ENCODE measurements at places on chromosomes 6 and 20.

GRCh38 chr6:2752477-2753109 lies 1.9 kb upstream of the MYLK4 start:
- no peak for DNase-seq

DNA sequence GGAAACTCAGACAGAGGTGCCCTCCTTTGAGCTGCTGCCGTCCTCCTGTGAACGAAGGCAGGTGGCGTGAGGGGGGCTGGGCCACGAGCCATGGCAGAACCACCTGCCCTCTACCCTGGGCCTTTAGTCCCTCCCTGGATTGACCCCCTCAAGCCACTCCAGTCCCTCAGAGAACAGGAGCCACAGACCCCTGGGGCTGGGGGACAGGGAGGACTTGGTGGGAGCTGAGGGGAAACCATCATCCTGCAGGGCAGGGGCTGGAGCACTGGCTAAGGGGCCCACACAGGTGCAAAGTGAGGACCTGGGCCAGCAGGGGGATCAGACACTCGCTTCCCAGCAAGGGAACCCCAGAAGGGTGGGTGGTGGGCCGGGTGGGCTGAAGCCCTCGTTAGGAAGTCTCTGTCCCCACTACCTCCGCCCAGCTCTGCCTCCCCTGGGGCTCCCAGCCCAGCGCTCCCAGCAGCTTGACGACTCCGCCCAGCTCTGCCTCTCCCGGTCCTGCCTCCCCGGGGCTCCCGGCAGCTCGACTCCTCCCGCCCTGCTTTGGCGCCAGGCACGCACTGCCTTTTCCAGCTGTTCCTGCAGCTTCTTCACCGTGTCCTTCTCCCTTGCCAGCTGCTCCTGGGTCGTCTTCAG lies 44.4 kb downstream of the DSTN start:
- DNase-seq, result no peak

GRCh38 chr20:17932396-17932795 lies 36.2 kb downstream of the SNX5 start:
- no peak for DNase-seq

- DNase-seq, result no peak
Observed at GRCh38 chr20:51526106-51526470, 16.4 kb downstream of the NFATC2 start.

GRCh38 chr6:158231551-158232315 lies 63.6 kb downstream of the GTF2H5 start:
- DNase-seq, result peak; percentile 78

- peak; percentile 36 for DNase-seq
Observed at GRCh38 chr6:151413372-151414145, 22.2 kb upstream of the ZBTB2 start.

GRCh38 chr6:25004357-25004756 lies 68.6 kb upstream of the RIPOR2 start:
- no peak for DNase-seq

DNA sequence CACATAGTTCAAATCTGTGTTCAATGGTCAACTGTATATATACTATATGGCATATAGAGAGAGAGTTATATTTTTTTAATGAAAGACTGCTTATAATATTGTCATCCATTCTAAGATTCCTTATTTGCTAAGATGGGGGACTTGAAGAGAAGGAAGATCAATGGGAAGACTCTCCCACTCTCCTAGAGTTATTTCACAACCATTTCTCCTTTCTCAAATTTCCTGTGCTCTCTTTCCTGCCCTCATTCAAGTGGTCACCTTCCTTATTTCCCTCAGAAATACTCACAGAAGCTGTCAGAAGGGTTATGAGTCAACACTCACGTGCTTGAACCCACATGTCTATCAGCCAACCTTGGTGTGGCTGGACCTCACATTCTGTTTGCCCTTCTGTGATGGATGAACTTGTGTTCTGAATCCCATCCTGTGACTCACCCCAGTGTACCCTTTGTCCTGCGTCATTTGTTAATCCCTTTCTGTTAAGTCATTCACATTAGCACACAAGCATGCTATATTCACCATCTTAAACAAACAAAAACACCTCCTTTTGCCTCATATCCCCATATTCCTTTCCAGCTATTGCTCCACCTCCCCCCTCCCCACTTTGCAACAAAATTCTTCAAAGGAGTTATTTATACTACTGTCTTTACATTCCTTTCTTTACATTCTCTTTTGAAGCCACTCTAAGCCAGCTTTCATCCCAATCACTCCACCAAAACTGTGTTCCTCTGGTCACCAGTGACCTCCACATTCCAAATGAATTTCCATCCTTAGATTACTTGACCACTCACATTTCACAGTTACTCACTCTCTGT lies 279.3 kb upstream of the TCF21 start:
- no peak for DNase-seq

DNA sequence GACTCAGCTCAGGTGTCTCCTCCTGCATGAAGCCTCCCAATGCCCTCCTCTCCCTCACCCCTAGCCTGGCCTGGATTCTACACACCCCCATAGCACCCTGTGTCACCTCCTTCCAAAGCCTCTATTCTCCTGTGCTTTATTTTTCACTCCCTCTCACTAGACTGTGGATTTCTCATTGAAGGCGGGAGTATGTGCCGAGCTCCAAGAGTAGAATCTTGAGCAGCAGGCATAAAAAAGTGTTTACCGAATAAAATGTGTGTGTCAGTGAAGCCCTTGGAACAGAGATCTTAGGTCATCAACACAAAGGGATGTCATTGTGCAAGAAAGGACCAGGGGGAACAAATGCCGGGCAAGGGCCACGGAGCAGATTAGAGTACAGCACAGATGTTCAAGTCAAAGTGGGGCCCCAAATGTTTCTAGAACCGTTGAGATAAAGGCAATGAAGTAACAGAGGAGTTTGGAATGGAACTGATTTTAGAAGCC lies 106.1 kb upstream of the TMEM170B start:
- DNase-seq, result no peak

- DNase-seq, result no peak
Observed at GRCh38 chr6:124888581-124889371, 73.5 kb upstream of the RNF217 start.

DNA sequence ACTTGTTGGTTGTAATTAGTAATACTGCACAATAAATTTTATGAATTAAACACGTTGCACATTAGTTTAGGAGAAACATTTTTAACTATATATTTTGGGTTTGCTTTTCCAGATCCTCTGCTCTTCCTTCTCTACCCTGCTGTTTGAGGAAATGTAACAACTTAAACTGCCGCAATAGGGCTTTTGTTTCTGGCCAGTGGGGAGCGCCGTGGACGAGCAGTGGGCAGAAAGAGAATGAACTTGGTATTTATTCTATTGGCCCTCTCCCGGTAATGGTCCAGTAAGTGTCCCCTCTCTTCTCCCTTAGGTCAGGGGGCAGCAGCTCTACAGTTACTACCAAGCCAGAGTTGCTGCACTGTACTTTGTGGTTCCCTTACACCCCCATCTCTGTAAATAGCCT lies 35.2 kb upstream of the EPHA7 start:
- DNase-seq, result no peak

GRCh38 chr6:169779896-169780295 lies 28.5 kb downstream of the ERMARD start:
- no peak for DNase-seq

DNA sequence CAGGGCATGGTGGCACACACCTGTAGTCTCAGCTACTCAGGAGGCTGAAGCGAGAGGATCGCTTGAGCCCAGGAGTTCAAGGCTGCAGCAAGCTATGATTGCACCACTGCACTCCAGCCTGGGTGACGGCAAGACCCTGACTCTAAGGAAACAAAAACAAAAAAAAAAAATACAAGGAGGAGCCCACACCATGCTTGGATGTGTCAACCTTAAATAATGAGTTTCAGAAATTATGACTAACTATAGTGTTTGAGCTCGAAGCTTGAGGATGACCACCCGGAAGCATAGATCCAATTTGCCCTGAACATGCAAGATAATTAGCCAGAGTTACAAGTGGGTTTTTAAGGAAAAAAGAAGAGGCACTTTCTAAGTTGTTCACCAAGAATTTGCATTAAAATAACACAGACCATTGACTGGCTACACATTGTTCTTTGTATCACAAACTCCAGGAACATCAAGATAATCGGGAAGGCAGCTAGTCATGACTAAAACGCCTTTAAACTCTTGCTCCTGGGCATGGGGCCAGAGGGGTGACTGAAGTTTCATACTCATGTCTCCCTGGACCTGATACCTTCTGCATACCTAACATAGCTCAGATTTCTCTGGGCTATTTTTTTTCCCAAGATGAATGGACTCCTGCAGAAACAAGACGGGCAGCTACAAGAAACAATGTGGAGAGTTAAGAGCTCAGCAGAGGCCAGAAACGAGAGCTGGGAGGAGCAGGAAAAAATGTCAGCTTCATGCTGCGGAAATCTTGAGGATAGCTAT lies 289.6 kb downstream of the PREX1 start:
- no peak for DNase-seq

- no peak for DNase-seq
Observed at GRCh38 chr6:1869308-1869707, 259.6 kb downstream of the FOXC1 start.

DNA sequence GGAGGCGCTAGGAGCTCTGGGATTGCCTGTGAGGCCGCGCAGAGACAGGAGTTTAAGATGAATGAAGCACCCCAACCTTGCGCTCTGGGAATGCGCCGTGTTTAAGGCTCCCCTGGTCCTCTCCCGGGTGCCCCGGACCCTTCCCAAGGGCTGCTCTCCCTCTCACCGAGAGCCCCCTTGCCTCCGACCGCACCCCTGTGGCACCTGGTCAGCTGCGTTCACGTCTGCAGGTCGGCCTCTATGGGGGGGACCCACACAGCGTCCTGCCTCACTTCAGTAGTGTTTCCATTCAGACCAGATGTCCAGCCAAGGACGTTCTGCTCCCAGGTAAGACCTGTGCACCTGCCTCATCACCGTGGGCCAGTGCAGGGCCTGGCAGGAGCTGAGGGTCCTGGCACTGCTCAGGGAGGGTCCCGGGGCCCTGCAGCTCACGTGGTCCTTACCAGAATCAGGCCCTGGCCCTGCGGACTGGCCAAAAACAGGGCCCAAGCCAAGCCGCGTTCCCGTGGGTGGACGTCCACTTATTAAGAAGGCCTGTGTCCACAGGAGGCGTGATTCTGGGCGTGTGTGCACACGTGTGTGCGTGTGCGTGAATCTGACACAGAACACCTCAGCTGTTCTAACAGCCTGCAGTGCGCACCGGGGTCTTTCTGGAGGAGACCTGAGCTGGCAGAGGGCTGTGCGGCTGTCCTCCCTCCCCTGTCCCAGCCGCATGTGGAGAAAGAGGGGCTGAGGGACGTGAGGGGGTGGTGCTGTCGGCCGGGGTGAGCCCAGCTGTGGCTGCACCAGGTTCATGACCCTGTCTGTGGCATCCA lies 79.9 kb upstream of the BHLHE23 start:
- DNase-seq, result no peak

DNA sequence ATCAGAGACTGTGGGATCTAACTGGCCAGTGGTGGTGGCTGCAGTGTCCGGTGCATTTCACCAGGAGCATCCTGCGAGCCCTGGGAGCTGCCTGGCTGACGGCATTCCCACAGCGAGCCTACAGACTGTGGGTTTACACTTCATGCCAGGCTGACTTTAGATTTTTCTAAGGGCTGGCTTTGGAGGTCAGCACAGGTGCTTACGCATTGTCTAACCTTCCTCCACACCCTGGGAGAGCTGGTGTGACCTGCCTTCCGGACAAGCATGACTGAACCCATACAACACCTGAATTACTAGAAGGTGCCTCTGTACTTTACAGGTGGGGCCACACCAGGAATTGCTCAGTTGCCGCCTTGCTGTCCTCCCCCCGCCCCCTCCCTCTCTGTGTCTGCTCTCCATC lies 96.2 kb downstream of the RREB1 start:
- no peak for DNase-seq

- no peak for DNase-seq
Observed at GRCh38 chr20:8255945-8256632, 124.0 kb downstream of the PLCB1 start.

- no peak for DNase-seq
Observed at GRCh38 chr6:77482981-77483380, 19.7 kb upstream of the HTR1B start.

DNA sequence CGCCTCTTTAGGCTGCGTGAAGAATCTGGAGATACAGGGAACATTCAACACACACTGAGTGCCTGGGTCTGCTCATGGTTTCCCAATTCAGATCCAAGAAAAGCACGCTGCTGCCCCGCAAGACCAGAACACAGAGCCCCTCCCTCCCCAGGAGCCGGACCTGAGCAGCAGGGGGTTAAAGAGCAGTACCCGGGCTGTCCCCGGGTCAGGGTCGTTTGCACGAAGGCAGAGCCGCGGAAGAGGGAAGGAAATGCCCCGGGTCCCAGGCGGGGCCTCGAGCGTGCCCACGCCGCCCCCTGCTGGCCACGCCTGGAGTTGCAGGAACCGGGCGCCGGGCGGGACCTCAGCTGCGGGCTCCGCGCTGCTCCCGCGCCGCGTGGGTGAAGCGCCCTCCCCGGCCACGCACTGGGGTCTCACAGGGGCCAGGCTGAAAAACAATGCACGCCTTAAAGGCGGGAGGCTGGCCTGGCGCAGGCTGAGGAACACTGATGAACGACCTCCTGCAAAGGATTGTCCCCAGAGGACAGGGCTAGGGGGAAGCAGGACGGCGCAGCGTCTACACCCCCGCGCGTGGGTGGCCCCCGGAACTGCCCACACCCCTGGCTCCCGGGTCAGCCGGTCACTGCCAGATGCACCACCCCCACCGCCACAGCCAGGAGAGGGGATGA lies 48.9 kb downstream of the ANKRD60 start:
- peak; percentile 76 for DNase-seq

GRCh38 chr6:31267651-31268368 lies 4.1 kb downstream of the HLA-C start:
- DNase-seq, result peak; percentile 24

DNA sequence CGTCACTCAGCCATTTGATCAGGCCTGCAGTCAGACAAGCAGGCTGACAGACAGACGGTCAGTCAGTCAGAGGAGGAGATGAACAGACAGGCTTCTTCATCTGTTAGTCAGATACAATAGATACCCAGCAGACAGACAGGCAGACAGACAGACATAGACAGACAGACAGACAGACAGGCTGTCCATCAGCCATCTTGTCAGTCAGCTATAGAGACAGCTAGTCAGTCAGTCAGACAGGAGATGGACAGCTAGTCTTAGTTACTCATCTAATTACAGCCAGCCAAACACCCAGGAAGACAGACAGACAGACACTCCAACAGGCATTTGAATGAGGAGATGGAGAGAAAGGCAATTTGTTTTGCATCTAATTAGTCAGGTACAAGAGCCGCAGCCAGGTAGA lies 36.4 kb downstream of the KCNB1 start:
- DNase-seq, result no peak

DNA sequence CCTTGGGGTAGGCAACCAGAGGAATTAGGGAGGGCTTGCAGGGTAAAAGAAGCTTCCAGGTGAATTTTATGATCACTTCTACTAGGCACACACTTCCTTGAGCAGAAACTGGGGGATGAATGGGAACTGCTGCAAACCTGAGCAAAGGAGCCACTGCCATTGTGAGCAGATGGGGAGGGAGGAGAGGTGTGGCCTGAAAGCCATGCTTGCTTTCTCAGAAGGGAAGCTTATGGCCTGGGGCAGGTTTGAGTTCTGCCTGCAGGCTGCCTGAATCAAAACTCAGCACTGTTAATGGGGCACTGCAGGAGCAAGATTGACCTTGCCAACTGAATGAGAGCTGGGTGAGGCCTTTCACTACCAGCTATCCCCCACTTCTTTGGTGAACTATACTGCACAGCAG lies 328.1 kb downstream of the NKAIN2 start:
- no peak for DNase-seq
